ENCODE measurements at places on chromosomes 2 and 18.

DNA sequence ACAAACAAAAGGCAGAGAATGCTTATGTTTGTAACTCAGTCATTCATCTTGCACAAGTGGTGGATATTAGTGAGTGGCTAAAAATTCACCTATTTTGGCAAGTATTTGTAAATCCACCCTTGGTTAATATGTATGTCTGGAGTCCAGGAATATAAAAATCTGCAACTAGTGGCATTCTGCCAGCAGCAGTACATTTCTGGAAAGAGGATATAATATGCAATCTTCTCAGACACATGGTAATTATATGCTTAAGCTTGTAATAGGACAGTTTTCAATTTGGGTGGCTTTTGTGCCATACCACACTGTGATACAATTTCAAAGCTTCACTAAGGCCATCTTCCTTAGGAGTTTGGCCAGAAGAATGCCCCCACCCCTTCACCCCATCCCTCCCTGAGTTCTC, 693.3 kb downstream of the MBD2 start:
- no peak for DNase-seq

DNA sequence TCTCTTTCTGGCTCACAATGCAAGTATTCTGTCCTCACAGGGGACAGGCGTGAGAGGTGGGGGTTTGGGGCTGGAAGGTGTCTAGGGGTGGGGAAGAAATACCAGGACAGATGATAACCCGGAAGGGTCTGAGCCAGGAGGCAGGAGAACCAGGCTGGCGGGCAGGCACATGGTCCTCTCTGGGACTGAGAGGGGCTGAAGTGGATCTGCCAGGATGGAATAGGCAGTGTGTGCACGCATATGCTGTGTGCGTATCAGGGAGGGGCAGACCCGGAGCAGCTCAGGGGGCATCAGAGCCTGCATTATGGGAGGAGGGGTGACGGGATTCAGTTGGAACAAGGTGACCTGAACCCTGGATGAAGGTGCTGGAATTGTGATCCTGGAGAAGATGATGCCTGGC, 157.3 kb downstream of the DYSF start:
- no peak for DNase-seq

- DNase-seq = no peak
These were observed 34.4 kb upstream of the DLX2 start for GRCh38 chr2:172137109-172137508.

DNA sequence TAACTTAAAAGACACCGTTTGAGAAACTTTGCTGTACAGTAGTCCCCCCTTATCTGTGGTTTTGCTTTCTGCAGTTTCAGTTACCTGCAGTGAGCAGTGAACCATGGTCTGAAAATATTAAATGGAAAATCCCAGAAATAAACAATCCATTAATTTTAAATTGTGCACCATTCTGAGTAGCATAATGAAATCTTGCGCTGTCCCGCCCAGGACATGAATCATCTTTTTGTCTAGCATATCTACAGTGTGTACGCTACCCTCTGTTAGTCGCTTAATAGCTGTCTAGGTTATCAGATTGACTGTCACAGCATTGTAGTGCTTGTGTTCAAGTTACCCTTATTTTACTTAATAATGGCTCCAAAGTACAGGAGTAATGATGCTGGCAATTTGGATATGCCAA, 6.1 kb downstream of the ARPC2 start:
- DNase-seq = no peak

DNA sequence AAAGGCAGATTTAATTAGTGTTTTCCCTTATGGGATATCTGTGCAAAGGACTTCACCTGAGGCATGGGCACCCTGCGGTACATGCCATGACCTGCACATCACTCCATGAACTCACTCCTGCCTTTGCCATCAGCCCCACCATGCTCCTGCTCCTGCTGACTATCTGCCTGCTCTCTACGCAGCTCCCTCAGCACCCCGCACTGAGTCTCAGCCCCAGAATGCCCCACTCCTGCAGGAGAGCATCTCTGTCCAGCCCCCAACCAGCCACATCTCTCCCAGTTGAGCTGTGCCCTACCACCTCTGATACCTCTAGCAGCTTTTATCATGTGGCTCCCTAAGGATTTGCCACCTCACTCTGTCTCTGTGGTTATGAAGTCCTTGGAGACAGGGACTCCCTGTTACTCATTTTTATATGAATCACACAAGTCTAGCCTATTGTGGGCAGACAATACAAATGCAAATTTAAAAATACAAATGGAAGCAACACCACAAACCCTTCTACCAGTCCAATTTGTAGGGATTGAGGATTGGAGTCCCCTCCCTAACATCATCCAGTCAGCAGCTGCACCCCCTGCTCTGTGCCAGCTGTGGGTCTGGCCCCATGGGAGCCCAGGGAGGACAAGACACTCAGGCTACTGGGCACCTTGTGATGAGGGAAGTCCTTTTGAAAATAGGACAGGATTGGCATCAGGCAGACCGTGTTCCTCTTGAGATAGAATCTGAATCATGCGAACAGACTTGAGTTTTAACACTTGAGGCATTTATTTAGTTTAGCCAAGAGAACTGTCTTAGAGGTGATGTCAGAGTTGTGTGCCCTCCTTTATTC, 689.6 kb upstream of the HS6ST1 start:
- no peak for DNase-seq

GRCh38 chr2:168928113-168928831, 27.2 kb downstream of the G6PC2 start:
- no peak for DNase-seq

DNA sequence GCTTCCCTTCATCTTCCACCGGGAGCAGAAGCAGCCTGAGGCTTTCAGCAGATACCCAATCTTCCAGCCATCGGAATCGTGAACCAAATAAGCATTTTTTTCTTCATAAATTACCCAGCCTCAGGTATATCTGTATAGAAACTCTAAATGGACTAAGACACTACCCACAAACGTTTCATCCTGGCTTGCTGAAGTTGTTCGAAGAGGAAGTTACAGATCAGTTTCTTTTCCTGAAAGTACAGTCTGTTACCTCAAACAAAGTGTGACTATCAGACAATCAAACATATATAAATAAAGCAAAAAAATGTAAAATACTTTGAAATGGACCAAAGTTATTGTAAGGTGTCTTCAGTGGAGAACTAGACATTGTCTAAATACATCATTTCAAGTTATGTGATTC, 97.9 kb downstream of the MREG start:
- no peak for DNase-seq

- DNase-seq = no peak
These were observed 62.2 kb downstream of the NAB1 start for GRCh38 chr2:190711069-190711468.

GRCh38 chr2:226001716-226002115, 602.2 kb downstream of the NYAP2 start:
- DNase-seq = no peak

GRCh38 chr2:64283641-64284361, 139.6 kb upstream of the PELI1 start:
- DNase-seq = no peak

DNA sequence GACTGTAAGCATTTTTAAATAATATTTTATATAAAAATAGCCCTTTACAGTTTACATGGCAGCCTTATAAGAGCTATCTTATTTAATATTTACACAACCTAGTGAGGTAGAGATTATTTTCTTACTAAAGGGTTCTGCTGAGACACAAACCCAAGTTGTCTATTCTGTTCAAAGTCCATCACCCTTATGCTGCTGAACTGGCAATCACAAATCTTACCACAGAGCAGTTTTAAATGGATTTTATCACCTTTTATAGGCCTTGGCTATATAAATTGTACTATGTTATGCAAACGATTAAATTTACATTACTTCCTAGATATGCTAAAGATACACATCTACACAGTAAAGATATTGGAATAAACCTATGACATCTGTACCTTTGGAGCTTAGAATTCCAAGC, 40.7 kb downstream of the RBM45 start:
- DNase-seq = no peak

DNA sequence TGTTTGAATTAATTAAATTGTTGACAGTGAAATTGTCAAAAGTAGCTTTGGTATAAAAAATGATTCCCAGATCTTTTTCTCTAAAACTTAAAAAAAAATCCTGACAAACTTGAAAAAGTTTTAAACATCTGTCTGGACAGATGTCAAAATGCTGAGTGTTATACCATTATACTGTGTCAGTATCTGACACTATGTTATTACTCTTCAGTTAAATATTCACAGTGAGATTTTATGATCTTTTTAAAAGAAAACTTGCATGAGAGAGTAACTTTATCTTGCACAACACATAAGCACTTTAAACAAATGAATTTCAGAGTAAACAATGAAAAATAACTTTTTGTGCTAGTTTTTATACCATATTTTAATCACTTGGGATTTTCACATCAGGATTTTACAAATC, 167.4 kb downstream of the MEIS1 start:
- no peak for DNase-seq

- no peak for DNase-seq
These were observed 73.6 kb upstream of the GLI2 start for GRCh38 chr2:120662046-120662445.

GRCh38 chr18:68874361-68874760, 76.5 kb downstream of the CCDC102B start:
- DNase-seq = no peak

DNA sequence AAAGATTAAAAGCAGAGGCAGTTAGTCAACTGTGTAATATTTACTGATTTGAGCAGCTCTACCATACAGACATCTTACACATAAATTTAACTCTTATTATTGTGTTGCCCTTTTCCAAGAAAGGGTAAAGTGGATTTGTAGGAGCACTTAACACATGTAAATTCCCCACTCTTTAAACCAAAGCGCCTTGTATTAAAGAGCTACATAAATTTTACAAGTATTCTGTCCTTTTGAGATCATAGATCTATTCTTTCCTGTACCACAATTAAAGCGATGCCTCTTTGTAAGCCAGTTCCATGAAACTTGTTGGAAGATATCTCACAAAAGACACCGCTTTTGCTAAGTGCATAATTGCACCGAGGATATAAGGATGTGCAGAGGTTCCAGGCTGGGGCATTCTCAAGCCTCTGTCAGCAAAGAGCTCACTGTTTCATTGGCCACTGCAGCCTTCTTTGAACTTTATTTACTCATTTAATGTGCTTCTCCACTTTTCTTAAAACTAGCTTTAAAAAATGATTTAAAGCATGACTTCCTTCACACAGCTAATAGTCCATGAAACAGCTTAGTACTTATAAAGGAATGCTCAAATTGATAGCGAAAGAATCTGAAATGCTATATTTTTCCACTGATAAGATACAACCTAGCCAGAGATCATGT, 520.0 kb upstream of the TCF4 start:
- peak; percentile 19 for DNase-seq

GRCh38 chr2:203543898-203544328, 8.8 kb upstream of the RAPH1 start:
- DNase-seq = no peak

DNA sequence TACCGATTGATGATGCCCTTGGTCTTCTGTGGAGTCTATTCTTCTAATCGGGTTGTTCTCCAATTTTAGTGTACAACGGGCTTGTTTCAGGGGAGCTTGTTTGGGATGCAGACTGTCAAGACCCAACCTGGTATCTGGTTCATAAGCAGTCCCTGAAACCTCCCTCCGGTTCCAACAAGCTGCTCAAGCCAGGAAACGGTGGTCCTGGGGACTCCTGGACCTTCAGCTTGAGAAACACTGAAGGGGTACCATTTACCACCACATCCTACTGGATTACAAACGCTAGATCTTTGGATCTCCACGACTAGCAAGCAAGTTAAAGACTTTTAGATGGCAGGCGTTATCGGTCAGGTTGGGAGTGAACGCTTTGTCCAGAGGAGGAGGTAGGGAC, 2.0 kb downstream of the BCL2 start:
- no peak for DNase-seq

- DNase-seq = no peak
These were observed 62.9 kb upstream of the SERPINE2 start for GRCh38 chr2:224101820-224102630.

GRCh38 chr2:161419638-161420190, 3.6 kb downstream of the TBR1 start:
- DNase-seq = no peak

GRCh38 chr2:200170221-200170620, 136.3 kb upstream of the SPATS2L start:
- no peak for DNase-seq

- no peak for DNase-seq
These were observed 47.1 kb upstream of the CREB1 start for GRCh38 chr2:207482630-207483029.

DNA sequence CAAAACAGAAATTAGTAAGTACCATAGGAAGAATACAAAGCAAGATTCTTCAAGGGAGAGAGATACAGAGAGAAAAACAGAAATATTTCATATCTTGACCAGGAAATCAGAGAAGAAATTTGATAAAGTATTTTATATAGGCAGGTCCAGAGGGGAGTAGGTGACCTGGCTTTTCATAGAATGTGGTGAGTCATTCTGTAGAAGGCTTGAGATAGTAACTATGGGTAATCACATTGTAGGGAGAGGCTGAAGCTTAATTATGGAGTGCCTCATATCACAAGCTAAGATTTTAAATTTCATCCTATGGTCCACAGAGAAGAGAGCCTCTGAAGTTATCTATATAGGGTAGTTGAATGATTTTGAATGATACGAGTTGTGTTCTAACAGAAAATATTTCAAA, 195.0 kb upstream of the CYRIA start:
- DNase-seq = no peak

DNA sequence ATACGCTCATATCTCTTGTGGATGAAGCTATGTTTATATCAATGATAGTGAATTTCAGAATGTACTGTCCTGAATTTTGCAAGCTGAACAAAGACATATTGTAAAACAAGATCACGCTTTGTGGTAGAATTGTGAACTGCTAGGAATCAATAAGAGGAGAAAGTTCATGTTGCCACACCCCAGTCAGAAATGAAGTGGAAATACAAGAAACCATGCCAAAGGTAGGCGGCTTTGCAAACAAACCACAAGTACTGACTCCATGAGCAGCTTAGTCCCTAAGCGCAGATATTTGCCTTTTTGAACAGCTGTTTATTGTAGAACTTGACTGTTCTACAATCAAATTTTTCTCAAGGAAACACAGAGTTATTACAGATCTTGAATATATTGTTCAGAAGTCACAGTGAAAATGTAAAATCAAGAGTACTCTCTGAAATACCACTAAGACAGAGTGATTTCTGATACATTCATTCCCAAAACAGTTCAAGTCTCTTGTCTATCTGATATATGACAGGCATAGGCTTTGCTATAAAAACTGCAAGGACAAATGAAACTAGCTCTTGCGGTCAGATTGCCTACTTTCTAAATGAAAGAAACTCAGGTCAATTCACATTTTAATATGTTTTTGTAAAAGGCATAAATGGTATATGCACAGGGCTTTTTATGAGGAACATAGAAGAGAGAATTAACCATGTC, 120.9 kb upstream of the CDH19 start:
- DNase-seq = no peak

DNA sequence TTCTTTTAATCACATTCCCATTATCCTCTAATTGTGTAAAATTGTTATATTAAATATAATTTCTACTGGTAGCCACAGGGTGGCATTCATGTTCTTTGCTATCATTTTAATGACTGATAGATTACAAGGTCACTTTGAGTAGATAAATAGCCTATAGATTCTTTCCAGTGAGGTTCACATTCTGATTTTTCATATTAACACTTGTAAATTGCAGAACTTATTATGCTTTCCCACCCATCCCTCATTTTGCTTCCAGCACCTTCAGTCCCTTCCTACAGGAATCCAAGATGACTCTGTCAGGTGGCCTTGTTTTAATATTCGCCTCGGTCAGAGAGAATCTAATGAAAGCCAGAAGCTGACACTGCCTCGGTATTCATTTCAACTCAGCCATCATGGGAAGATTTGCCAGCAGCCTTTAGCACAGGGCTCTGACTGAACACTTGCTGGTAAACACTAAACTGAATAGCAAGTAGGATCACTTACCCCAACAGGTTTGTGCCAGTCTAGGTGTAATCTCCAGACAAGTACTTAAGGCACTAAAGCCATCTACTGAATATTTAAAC, 101.2 kb upstream of the FSHR start:
- DNase-seq = peak; percentile 49

Data from NCI-H187 (cell line).